ENCODE measurements at places on chromosomes 5 and 9.

GRCh38 chr9:8643896-8644295 lies 844.3 kb upstream of the DMAC1 start:
- ATAC-seq = no peak

- ATAC-seq = no peak
These were observed 275.9 kb upstream of the WWC1 start for GRCh38 chr5:168015506-168015905.

DNA sequence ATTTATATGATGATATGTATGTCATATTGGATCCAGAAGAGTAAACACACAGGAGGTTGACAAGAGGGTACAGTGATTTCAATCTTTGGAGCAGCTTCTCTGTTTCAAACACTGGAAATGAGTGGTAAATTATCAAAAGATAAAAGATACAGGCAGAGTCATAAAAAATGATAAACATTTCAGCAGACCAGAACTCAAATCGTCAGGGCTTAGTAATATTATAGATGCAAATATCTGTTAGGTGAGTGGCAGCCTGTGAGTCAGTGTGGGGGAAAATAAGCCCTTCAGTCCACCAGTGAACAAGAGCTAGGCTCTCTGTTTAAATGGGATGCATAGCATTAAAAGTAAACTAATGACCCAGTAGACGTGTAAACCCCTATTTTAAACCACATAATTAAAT lies 1378.1 kb downstream of the EFNA5 start:
- ATAC-seq = no peak

DNA sequence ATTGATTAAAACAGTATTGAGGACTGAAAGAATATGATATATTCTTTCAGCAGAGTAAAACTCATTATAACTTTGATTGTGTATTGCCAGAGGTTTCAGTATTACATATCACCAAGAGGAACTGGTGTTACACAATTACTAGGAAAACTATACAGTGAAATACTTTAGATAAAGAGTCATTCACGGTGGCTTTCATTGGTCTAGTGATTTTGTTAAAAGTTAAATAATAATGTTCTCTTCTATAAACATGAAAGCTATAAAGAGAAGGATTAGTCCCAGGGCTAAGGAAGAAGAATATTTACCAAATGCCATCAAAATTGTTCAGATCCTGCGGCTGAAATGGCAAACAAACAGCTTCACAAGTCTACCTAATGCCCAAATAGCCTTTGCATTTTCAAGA lies 306.2 kb downstream of the SEMA5A start:
- no peak for ATAC-seq

- ATAC-seq = no peak
These were observed 189.0 kb downstream of the RGS3 start for GRCh38 chr9:113652355-113653152.

DNA sequence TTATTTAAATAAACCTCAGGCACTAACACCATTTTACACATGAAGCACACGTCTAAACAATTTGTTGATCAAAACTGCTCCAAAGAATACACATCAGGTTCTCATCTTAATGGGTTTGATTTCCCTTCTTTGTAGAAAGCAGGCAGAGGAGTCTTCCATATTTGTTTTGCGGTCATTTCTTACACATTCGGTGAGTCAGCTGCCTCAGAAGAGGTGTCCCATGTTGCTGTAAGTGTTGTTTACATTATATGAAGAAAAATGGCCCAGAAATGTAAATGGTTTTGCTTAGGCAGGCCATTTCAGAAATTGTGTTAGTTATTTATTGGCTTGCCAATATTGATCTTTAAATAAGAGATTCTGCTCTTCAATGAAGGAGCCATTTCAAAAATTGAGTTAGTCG lies 325.8 kb downstream of the TENT4A start:
- no peak for ATAC-seq

DNA sequence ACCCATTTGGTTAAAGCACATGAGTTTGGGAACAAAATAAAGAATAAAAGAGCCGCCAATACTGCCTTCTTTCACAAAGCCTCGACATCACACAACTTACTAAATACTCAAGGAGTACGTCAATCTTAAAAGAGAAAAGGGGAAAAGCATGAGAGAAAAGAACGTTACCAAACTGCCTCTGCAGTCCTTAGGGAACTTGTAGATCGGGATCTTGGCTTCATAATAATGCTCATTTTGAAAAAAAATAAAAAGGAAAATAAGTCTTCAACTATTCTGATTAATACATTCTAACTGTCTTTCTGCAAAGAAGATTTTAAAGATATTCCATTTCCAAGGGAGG lies 618.4 kb downstream of the PDE4D start:
- no peak for ATAC-seq

- ATAC-seq = no peak
These were observed 58.1 kb downstream of the HAPLN1 start for GRCh38 chr5:83662558-83662957.

GRCh38 chr9:94907264-94907936 lies 180.9 kb downstream of the AOPEP start:
- ATAC-seq = no peak

- no peak for ATAC-seq
These were observed 795 bp upstream of the ASS1 start for GRCh38 chr9:130443840-130444492.

- no peak for ATAC-seq
These were observed 54.5 kb upstream of the RAD23B start for GRCh38 chr9:107228496-107229039.

DNA sequence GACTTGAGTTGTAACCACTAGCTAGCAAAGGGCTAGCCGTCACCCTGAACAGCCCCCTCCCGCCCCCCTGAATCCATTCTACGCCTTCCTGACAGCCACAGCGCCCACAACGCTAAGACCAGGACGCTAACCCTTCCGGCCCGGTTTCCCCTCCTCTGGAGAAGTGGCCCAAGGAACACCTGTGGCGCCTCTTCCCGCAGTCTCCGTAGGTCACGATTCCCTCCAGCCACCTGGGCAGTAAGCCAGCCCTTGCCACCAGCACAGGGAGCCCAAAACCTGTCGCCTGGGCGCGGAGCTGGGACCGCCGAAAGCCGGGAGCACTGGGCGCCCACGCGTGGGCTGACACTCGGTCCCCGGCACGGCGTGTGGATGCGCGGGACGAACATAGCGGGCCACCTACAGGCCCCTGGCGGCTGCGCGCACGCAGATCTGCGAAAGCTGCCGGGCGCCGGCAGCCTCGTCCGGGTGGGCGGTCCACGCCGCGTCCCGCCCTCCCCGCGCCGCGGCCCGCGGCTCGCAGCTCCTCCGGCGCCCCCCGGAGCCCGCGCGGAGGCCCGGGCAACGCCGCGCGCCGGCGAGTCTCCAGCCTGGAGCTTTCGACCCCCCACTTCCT lies 596 bp downstream of the IRF1 start:
- peak; percentile 3 for ATAC-seq

DNA sequence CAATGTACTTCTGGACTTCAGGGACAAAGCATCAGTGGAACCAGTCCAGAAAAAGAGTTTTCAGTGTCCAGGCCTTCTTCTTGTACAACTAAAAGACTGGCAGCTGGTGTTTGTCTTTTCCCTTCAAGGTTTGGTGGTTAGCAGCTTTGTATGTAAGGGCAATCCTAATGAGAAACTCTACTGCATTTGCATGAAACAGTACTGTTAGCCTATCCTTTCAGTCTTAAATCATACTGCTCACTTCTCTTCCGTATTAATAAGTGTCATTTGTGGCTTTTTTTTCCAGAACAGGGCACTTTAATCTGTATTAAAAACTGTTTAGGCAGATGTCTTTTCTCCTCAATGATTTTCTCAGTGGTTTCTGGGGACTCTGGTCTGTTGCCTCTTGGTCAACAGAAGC lies 48.9 kb downstream of the FAM174A start:
- ATAC-seq = no peak

DNA sequence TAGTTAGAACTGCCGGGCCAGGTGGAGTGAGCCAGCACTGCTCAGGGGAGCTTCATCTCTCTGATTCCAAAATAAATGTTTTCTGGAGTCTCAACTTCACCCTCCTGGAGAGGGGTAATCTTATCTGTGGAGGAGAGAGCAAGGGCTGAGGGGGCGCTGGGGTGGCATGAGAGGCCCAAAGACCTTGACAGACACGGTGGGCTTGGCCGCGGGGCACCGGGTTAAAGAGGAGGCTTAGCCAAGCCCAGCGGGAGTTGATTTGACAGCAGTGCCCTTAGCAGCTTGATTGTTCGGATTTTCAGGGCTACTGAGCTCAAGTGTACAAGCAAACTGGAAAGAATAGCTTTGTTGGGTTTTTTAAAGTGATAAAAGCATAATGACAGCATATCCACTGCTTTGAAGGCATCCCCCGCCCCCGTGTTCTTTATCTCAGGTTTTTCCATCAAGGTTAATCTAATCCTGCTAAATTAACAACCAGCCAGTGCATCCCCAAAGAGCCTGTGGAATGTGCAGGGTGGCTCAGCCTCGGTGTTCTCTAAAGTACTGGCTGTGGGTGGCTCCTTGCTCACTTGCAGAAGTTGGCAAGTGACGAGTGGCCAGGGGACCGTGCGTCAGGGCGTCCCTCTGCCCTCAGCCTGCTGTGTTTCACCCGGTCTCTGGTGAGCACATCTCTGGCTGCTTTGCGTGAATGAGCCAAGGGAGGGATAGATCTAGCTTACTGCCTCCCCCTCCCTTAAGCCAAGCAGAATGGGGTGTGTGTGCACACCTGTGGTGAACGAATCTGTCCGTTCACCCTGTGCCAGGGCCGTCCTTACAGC lies 5.5 kb downstream of the QRFP start:
- no peak for ATAC-seq

- no peak for ATAC-seq
These were observed 366.5 kb downstream of the TAF11L14 start for GRCh38 chr5:18000744-18001143.

GRCh38 chr9:110170357-110171257 lies 37.4 kb downstream of the C9orf152 start:
- no peak for ATAC-seq

- ATAC-seq = no peak
These were observed 408.5 kb downstream of the KIAA0825 start for GRCh38 chr5:94209774-94210355.

GRCh38 chr5:1763960-1764605 lies 35.6 kb downstream of the MRPL36 start:
- ATAC-seq = no peak

GRCh38 chr5:179304871-179305270 lies 40.4 kb downstream of the ADAMTS2 start:
- no peak for ATAC-seq

- ATAC-seq = no peak
These were observed 430 bp upstream of the MSH3 start for GRCh38 chr5:80654054-80654390.

DNA sequence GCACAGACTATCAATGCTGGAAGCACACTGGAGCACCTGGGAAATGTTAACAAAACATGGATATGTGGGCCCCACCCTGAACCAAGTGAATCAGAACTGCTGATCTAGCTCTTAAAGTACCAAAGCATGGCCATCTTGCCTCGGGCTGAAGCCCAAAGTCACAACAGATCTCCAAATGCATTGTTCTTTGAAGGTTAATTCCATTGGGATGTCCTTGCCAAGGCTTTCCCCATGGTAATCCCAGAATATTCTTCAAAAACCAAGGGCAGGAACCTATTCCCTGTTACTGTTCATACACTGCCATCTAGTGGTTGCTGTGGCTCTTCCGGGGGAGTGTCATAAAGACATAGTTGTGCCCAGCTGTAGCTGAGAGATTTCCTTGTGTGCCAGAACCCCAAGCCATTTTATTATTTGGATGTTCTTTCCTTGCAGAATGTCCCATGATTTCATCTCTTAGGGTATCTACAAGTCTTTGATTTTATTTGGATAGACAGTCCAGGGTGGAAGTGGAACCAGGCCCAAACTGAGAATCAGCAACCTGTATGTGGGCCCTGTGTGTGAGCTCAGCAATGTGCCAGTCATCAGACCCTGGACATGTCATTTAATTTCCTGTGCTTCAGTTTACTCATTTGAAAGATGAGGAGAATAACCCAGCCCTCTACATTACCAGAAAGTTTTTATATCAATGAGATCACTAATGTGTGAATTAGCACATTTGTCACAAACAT lies 290.0 kb downstream of the ACTL7B start:
- no peak for ATAC-seq
